ENCODE measurements at places on chromosomes 12 and 14.

DNA sequence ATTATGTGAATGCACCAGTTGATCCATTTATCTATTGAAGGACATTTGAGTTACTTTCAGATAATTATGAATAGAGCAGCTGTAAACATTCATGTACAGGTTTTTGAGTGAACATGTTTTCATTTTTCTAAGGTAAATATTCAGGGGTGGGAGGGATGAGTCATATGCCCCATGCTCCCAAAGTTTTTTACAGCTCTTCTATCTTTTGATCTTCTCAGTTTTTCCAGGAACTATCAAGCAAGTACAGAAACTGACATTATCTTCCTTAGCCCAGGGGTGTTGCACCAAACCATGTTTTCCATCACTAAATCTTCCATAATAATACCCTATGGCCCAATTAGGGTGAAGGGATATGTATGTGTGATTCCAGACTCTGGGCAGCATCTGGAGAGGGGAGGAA is 384.5 kb downstream of the EMP1 start:
- DNase-seq = no peak

- no peak for DNase-seq
Measured at GRCh38 chr12:50932787-50933280, 19.5 kb upstream of the HIGD1C start.

DNA sequence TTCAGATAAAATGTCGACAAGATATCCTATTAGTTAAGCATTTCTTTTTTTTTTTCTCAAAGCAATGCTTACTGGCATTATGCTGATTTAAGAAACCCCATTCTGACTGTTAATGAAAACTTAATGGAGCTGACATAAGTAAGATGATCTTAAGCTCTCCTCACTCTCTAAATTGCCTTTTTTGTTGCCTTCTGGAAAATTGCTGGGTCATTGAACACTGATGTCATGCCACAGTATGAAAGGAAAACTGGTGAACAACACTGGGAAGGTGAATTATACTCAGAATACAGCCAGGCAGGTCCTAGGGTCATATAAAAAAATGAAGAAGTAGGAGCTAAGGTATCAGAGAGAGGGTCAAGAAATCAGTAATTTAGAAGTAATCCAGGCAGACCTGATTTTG is 179.9 kb downstream of the BTG1 start:
- no peak for DNase-seq

DNA sequence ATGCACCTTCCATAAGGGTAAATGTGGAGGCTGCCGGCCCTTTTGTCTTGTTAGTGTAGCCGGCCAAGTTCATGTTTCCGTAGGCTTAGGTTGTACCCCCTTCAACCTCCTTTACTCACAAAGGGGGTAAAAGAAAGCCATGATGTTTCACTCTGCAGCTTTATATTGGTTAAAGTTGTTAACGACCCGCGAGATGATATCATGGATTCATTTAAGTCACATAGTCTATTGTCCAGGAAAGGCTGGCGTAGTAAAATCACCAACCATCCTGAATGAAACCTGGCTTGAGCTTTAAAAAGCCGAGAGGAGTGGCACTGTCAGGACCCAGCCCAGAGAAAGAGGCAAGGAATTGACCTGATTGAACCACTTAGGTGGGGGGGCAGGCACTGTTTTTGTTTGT is 1.3 kb downstream of the UNG start:
- DNase-seq = no peak

DNA sequence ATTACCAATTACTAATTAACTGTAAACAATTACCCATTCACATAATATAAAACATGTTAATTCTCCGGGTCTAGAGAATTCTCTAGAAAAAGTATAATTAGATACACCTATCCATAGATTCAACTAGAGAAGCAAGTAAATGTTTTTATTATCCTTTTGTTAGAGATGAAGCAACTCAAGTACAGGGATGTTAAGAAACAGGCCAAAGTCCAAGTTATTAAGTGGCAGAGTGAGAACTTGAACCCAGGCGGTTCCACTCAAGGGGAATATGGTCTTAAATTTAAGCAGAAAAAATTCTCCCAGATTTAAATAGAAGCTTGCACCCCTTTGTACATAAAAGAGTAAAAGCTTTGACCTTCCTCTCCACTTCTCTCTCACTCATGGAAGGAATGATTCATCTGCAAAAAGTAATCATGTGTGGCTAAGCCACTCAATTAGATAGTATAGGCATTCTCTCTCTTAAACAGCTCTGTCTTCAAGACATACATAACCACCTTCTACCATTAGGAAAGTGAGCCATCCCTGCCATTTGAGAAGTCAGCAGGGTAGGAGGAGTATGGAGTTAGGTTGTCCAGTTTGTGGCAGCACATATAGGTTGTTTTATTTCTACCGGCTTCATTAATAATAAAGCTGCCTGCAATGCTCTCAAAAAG is 34.1 kb downstream of the ERGIC2 start:
- no peak for DNase-seq

DNA sequence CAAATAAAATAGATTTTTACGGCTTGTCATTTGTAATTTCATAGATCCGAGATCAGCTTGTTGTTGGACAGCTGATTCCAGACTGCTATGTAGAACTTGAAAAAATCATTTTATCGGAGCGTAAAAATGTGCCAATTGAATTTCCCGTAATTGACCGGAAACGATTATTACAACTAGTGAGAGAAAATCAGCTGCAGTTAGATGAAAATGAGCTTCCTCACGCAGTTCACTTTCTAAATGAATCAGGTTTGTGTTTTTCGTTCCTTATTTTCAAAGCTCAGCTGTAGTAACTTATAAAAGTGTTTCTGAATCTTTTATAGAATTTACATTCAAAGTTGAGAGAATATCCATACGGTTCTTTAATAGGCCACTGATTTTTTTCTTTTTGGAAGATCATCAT is 89.1 kb downstream of the LRRK2 start:
- no peak for DNase-seq

- no peak for DNase-seq
Measured at GRCh38 chr14:80549141-80549540, 337.8 kb upstream of the DIO2 start.

DNA sequence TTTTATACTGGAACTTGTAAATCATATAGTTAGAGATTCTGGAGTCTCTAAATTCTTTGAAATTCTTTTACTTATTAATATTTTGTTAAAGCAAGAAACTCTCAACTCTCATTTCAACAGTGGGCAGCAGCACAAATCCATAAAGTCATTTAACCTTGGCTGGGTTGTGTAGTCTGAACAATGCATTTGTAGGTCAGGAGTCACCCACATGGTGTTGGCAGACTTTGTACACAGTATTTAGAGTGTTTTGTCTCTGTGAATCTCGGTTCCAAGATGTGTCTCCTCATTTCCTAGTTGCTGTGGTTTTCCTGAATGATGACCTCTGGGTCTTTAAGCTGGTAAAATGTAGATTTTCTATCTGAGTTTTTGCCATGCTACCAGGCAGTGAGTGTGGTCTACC is 20.8 kb upstream of the STRAP start:
- DNase-seq = no peak

All from AG10803 (cell line).